T-cell (primary cell): ENCODE measurements at places on chromosomes 4 and X.

GRCh38 chr4:2416564-2417225, 1.8 kb downstream of the ZFYVE28 start:
- no peak for DNase-seq
- H3K4me1 ChIP-seq = peaks cover 65% of the 10 kb centered on the region
- no peak overlapping the region for H3K27ac ChIP-seq

GRCh38 chr4:7815562-7815961, 124.1 kb downstream of the AFAP1 start:
- no peaks in the 10 kb centered on the region for H3K4me1 ChIP-seq
- H3K36me3 ChIP-seq = peaks cover 5% of the 10 kb centered on the region
- no peak overlapping the region for H3K4me3 ChIP-seq
- H3K27ac ChIP-seq = no peak overlapping the region
- no peak for DNase-seq
- H3K27me3 ChIP-seq = no peaks in the 10 kb centered on the region

- H3K36me3 ChIP-seq = no peaks in the 10 kb centered on the region
- H3K4me3 ChIP-seq = no peak overlapping the region
- H3K27ac ChIP-seq = no peak overlapping the region
- peaks cover 5% of the 10 kb centered on the region for H3K27me3 ChIP-seq
Observed at GRCh38 chrX:137547291-137547690, 18.6 kb upstream of the ZIC3 start.

DNA sequence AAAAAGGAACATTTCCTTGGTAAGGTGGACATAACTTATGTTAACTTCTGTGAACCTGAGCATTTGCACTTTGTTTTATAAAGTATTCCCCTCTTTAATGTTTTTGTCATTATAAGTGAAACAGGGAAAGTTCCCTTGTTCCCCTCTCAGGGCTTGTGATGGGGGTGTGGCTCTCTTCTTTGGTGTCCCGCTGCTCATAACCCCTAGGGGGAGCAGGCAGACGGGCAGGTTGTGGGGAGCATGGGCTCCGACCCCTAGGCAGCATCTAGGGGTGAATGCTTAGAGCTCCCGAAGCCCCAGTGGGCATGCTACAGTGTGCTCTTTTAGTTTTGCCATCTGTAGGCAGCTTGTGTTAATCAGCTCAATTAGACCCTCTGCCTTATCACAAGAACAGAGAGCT, 200.4 kb downstream of the DACH2 start:
- no peak overlapping the region for H3K27ac ChIP-seq
- DNase-seq = no peak
- H3K4me3 ChIP-seq = no peak overlapping the region
- H3K4me1 ChIP-seq = no peaks in the 10 kb centered on the region
- H3K36me3 ChIP-seq = no peaks in the 10 kb centered on the region

- H3K36me3 ChIP-seq = no peaks in the 10 kb centered on the region
- peaks cover 44% of the 10 kb centered on the region for H3K27me3 ChIP-seq
- H3K27ac ChIP-seq = no peak overlapping the region
- DNase-seq = no peak
Observed at GRCh38 chr4:125313497-125313896, 1.3 kb upstream of the FAT4 start.

GRCh38 chrX:47560179-47560933, 649 bp upstream of the ARAF start:
- peak overlapping the region; percentile 77 for H3K4me3 ChIP-seq
- H3K4me1 ChIP-seq = no peaks in the 10 kb centered on the region
- DNase-seq = no peak
- peak overlapping the region; percentile 96 for H3K27ac ChIP-seq
